8988T (cell line): ENCODE measurements at places on chromosomes 13 and 19.

DNA sequence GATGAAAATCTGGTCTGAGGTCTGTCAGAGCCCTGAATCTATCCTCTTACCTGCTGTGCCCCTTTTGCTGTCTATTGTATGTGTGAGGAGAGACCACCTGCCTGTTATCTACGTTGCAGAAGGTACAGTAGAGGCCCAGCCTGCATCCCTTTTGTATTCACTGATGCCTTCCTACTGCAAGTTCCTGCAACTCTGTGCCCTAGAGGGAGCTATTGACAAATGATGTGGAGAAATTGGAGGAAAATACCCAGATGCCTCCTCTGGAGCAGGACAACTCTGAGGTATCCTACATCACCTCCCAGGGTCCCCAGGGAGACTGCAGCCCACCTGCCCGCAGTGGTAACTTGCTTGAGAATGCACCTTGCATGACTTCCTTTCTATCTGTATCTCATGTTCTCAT lies 33.7 kb downstream of the SIAH3 start:
- no peak for DNase-seq

GRCh38 chr19:56141417-56141993 lies 418 bp downstream of the ZNF444 start:
- DNase-seq = no peak

DNA sequence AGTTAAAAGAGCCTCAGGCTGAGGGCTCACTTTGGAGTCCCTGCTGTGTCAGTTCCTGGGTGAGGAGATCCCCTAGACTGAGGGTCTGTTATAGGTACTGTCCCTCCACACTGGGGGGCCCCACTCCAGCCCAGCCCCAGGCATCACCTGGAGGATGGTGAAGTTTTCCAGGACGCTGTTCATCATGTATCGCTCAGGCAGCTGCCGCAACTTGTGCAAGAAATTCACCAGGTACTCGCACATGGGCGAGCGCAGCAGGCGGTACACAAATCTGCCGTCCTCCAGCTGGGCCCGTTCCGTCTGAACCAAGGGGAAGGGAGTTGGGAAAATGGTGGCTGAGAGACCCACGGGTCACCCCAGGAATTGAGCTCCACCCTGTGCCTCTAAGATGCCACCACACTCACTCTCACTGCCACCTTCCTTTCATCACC lies 7.1 kb downstream of the CD37 start:
- DNase-seq = no peak

- DNase-seq = no peak
Measured at GRCh38 chr13:102856557-102856956, 10.7 kb downstream of the ERCC5 start.

- peak; percentile 35 for DNase-seq
Measured at GRCh38 chr13:20489185-20489820, 36.4 kb downstream of the CRYL1 start.

GRCh38 chr19:51124729-51125128 lies at the start of gene SIGLEC9:
SIGLEC9 (plus strand) TSS chr19:51124906; CDS start chr19:51124975, 69 bp downstream.
- no peak for DNase-seq

- DNase-seq = no peak
Measured at GRCh38 chr13:102680842-102681740, 13.8 kb downstream of the METTL21C start.

- DNase-seq = no peak
Measured at GRCh38 chr19:7494416-7495098, 5.7 kb upstream of the PEX11G start.

DNA sequence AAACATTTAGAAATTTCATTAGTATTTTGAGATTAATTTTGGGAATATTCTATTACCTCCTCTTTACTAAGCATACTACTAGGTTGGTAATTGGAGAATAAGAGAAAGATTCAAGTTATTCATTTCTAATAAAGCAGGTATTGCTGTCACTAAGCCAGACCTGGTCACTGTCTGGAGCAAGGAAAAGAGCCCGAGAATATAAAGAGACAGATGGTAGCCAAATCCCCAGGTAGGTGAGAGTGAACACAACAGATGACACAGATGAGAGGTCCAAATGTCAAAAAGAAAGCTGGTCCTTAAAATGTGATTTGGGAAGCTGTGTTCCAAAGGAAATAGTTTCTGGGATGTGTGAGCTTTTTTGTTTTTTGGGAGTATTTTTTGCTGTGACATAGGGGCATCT lies 128.6 kb downstream of the ZNF100 start:
- DNase-seq = no peak

DNA sequence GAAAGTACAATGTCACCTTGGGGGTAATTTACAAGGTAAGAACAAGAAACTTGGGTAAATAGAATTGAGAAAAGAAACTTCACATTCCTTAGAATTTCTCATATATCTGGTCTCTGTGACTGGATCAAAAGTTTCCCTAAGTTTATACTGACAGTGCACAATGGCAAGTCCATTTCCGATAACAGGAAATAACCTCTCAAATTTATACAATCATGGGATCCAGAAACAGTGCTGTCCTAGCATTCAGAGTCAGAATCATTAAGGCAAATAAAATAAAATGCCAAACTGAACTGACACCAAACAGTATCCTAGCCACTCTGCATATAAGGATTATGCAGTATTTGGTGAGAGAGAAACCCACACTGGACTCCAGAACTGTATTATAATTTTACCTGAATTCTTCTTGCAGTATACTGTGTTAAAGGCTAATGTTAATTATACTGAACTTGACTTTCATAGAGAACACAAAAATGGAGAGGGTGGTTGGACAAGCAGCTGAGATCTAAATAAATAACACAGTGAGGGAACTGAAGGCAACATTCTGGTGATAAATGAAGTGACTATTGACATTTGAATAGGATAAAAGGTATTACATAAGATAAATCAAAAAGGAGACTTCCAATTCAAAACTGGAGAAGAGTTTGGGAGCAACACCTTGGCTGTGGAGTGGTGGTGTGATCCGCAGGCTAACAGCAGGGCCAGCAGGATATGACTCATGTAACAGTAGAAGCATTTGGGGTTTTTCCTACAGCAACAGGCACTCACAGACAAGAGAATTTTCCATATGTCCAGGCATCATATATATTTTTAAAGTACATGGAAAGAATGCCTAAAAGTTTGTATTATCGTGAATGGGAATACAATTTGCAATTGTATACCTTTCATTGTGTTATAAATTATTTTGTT lies 932.5 kb upstream of the MIR17HG start:
- DNase-seq = peak; percentile 22
